Lung (tissue), 17 donors: ENCODE measurements at places on chromosomes 13 and 19. TPM values are rescaled to one million over a fixed set of nuclear protein-coding genes. Genes with fewer than 3 reads are reported as not detected.

DNA sequence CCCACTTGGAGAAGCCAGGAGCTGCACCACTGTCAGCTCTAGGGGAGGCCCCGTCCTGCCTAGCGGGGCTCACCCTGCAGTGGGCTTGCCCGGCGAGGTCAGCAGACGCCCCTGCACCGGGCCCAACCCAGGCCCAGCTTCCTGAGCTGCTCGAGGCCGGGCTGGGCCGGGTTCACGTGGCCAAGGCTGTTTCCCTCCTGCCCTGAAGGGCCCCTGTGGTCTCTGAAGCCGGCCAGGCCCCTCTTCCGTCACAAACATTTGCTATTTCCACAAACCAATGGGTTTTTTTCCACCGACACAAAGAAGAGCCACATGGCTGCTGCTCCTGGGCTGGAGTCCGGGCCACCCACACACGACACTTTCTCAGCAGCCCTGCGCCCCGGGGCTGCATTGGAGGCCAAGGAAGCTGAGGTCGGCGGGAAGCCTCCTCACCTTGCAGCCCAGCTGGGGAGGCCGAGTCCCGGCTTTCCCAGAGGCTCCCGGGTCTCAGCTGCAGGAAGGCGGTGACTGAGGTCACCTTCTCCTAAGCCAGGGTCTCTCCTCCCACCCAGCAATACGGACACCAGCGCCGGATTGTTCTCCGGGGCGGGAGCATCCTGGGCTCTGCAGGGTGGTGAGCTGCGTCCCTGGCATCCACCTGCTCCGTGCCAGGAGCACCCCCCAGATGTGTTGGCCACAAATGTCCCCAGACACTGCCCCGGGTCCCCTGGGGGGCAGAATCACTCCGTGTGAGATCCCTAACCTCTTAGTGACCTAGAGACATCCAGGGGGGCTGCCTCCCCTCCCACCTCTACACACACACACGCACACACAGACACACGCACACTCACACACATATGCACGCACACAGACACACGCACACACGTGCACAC lies 80.5 kb downstream of the GADD45B start:
- DNase-seq: no peak

DNA sequence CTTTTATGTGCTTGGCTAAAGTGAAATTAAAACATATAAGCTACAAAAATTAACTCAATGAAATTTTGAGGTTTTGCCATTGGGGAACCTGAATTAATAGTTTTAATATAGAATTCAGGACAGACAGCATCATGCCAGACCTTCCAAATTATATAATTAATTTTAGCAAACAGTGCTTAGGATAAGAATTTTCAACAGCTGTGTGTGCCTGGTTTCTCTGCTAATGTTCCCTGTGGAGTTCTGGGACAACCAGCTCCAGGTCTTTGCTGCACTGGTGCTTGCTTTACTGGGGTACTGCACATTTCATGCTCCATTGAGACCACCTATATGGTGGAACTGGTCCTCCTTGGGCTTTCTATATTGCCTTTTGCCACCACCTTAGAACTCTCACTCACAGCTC lies 199.5 kb downstream of the NDFIP2 start:
- no peak for DNase-seq

- DNase-seq: no peak
Observed at GRCh38 chr13:93984876-93985275, 494.6 kb downstream of the DCT start.

DNA sequence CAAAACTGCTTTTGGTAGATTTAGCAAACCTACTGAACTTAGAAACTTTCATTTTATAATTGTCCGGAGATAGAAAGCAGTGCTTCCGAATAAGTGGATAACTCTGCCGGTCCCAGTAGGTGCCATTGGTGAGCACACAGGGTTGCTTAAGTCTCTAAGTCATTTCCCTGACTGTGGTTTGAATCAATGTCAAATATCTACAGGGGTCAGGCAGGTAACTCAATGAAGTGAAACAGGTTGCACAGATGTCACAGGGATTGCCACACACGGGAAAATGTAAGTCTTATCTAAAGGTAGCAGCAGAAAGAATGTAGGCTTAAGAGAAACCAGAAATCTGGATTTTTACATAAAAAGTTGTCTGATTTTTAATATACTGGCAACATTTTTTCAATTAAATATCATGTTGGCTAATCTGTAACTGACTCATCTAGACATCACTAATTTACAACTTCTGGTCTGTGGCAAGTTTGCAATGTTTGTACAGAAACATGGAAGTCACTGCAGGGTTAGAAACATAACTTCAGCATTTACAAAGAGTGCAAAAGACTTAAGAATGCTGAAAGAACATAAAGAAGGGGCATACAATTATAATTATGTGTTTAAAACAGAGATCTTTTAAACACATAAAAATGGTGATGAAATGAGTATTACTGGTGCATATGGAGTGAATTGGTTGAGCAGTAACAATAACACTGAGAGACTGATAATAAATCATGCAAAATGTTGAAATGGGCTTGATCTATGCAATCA lies 14.3 kb upstream of the LRRC63 start:
- DNase-seq: no peak

The CCDC124 gene
- total RNA-seq: 83.1 TPM

The F2RL3 gene
- total RNA-seq: 5.8 TPM

DNA sequence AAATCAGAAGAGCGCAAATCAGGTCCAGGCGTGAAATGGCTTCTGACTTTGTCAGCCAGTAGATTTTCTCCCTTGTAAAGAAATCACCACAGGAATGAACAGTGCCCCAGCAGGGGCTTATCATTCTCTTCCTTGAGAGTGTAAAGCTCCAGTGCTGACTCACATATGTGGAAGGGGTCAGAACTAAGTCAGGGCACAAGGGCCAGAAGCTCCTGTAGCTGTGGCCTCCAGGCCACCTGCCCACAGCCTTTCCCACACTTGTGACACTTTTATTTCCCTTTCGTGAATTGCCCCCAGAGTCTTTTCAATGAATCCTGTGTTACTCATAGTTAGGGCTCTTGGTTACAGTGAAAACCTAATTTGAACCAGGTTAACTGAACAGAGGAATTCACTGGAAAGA lies 99.6 kb downstream of the SUCLA2 start:
- DNase-seq: no peak

DNA sequence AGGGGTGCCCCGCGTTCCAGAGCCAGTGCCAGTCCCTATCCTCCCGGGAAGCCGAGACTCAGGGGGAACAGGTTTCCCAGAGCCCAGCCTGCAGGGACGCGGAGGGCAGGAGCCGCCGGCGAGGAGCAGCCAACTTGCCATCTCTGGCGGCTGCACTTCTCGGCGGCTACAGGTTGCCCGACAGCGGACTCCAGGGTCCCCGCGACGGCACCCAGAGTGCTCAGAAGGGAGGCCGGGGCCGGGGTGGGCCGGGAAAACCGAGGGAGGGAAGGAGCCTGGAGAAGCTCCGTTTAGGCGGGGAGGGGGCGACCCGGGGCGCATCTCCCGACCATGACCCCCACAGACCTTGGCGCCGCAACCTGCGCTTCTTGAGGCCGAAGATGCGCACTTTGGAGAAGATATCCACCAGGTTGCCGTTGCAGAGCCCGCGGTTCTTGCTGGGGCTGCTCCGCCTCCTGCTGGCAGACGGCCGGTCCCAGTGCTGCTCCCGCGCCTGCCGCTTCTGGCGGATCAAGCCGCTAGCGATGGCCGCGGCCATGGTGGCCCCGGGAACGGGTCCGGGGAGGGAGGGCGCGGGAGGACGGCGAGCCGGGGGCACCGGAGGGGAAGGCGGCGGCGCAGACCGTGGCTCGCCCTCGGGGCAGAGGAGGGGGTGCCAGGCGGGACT lies 463.8 kb downstream of the ITGBL1 start:
- peak; percentile 16 for DNase-seq

GRCh38 chr19:9323557-9323918 lies 441 bp upstream of the ZNF559 start:
- DNase-seq: peak; percentile 74

GRCh38 chr13:35964863-35965180 lies 166.4 kb downstream of the DCLK1 start:
- DNase-seq: peak; percentile 22

DNA sequence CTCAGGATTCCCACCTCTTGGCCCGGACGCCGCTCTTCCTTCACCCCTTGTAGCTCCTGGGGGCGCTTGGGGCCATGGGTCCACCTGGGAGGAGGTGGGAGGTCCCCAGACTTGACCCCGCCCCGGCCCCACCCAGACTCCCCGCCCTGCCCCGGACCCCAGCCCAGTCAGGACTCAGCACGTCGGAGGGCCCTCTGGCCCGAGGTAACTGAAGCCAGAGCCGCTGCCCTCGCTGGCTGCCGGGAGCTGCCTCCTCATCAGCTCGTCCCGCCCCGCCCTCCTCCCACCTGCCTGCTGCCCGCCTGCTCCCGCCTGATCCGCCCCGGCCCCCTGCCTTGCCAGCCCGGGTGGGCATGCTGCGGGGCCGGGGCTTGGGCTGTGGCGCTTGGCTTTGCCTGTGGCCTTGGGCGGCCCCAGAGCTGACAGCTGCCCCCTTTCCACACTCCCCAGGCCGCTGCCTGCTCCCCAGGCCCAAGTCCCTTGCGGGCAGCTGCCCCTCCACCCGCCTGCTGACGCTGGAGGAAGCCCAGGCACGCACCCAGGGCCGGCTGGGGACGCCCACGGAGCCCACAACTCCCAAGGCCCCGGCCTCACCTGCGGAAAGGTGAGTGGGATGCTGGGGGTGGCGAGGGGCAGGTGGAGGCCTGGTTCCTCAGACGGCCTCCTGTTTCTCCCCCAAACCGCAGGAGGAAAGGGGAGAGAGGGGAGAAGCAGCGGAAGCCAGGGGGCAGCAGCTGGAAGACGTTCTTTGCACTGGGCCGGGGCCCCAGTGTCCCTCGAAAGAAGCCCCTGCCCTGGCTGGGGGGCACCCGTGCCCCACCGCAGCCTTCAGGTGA lies 9.4 kb downstream of the ARHGAP33 start:
- no peak for DNase-seq

DNA sequence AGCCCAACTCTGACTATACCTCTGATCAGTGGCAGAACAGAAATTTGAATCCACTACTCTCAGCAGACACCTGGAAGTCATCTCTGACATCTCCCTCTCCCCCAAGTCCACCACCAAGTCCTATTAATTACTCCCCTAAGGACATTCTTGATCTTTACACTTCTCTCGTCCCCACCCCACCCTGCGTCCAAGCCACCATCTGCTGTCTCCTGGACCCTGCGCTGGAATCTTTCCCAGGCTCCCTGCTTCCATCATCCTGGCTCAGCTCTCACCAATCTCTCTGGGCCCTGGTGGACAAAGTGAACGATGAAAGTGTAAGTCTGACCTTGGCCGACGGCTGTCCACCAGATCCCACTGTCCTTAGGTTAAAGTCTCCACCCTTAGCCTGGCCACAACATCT lies 145.6 kb upstream of the GJB6 start:
- DNase-seq: no peak

The PSG7 gene
- not detected for total RNA-seq

- DNase-seq: no peak
Observed at GRCh38 chr19:18307271-18307681, 15.6 kb downstream of the LSM4 start.

DNA sequence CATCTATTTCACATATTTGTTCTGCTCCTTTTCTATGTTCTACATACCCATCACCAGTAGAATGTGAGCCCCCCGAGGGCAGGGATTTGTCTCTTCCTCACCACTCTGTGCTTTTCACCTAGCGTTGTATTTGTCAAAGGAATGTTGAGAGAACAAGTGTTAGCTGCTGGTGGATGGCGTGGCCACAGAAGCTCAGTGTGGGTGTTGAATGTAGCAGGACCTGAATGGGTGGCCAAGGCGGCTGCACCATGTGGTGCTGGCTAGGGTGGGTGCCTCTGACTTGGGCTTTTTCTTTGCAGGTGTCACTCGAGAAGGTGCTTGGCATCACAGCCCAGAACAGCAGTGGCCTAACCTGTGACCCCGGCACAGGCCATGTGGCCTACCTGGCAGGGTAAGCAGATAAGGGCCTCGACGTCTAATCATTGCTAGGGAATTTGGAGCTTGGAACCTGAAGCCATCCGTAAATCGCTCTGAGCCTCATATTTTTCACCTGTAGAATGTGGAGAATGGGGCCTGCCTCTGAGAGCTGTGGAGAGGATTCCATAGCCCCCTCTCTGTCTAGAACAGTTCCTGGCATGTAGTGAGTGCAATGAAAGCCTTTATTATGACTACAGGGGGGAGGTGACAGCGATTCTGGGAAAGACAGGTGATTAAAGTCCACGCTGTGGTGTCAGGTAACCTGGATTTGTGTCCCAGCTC lies 3.9 kb downstream of the WDR62 start:
- DNase-seq: no peak

DNA sequence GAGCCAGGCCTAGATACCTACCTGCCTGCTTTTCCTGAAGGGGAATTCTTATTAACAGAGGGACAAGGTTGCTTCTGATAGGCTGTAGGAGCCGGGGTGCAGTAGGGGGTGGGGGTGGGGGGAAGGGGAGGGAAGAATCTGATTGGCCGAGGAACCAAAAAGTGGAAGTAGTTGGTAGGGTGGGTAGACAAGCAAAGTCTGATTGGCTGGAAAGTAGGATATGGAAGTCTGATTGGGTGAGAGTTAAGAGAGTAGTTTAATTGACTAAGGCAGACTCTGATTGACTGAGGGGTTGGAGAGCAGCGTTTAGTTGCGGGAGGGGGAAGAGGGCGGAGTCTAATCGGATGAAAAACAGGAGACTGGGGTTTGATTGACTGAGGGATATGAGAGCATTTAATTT lies 9.4 kb upstream of the CYP4F22 start:
- DNase-seq: no peak

The VPS36 gene
- 119 TPM for total RNA-seq

GRCh38 chr13:34421858-34422475 lies 520.1 kb upstream of the NBEA start:
- DNase-seq: no peak

GRCh38 chr19:39401070-39401548 lies 5.5 kb upstream of the ZFP36 start:
- DNase-seq: no peak

DNA sequence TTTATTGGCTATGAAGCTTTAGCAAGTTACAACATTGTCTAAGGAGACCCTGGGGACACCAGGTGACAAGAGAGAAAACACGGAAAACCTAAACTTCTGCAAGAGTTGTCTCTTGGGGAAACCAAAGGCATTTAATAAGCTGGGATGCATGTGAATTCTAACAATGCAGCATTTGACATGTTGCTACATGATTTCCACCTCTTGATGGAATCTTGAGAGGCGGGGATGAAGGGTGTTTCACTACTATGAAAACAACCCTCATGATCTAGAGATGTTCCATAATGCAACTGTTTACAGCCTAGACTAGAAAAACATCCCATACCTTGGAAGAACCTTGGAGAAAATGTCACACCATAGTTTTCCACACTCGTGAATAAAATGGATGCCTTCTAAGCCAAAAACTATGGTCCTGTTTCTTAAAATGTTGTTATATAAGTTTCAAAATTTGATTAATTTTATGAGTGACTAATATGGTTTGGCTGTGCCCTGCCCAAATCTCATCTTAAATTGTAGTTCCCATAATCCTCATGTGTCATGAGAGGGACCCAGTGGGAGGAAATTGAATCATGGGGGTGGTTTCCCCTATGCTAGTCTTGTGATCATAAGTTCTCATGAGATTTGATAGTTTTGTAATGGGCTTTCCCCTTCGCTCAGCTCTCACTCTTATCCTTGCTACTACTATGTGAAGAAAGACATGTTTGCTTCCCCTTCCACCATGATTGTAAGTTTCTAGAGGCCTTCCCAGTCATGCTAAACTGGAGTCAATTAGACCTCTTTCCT lies 164.6 kb downstream of the TNFSF13B start:
- no peak for DNase-seq

The ADGRE1 gene
- total RNA-seq: 12.4 TPM
